ENCODE measurements at places on chromosomes 2 and 18.
A peak's percentile ranks its signal among the peaks of the same experiment; 100 is the strongest.

DNA sequence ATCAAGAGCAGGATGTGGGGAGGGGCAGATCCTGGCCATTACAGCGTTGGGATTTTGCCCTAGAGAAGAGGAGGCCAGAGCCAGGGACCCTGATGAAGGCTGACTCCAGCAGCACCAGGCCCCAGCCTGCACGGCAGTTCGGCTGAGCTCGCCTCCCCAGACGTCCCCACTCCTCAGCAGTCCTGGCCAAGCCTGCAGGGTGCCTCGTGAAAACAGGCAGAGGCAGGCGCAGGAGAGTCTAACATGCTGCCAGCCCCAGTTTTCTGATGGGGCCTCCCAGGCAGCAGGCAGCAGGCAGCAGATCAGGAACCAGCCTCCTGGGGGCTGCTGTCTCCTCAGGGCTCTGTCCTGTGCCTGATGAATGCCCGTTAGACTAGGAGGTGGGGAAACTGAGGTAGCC is 19.7 kb upstream of the GLI2 start:
- peak; percentile 41 for DNase-seq

GRCh38 chr2:115560666-115561065 is 1118.2 kb downstream of the DPP10 start:
- DNase-seq = no peak

DNA sequence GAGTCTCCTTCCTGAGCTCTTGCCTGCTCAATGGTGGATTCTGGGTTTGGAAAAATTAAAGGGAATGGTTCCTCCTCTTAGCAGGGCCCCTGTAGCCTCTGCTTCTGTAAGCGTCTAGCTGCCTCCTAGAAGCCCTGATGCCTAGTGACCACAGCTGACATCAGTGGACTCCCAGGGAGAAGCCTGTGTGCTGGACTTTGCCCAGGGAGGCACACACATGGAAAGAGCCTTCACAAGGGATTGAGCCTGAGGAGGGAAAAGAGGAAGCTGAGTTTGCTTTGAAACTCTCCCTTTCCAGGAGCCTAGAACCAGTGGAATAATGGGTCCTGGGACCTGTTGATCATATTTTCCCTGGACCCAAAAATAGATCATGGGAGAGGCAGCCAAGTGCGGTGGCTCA is 1.4 kb upstream of the CFAP65 start:
- no peak for DNase-seq

- DNase-seq = no peak
Measured at GRCh38 chr2:118134650-118135049, 46.4 kb downstream of the INSIG2 start.

- DNase-seq = no peak
Measured at GRCh38 chr2:98598781-98599428, 9.4 kb downstream of the COA5 start.

DNA sequence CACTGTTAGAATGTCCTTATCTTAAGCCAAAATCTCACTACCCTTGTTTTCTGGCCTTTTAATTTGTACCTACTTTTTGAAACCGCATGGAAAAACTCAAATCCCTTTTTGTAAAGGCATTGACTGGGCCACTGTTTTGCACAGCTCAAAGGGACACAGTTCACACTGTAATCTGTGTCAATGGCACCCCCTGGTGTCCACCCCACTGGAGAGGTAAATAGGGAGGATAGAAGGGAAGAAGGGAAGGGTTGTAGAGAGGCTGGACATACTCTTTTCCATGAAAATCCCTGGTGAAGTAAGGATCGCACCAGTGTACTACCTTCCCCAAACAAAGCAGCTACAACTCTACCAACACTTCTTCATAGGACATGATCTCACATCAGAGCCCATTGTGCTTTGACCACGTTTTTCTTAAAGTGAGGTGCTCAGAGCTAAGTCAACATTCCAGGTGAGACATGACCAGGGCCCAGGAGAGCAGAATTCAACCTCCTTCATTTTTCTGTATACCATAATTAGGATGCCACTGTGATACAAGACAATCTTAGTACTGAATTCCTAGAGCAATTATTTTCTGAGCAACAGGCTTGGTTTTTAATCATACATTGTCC is 92.4 kb upstream of the RMDN2 start:
- peak; percentile 94 for DNase-seq

GRCh38 chr18:54647176-54647575 is 56.1 kb downstream of the DYNAP start:
- peak; percentile 26 for DNase-seq

GRCh38 chr2:54419855-54420523 is 36.1 kb upstream of the SPTBN1 start:
- no peak for DNase-seq

GRCh38 chr18:54303408-54303807 is 34.1 kb downstream of the POLI start:
- DNase-seq = no peak

- DNase-seq = no peak
Measured at GRCh38 chr2:42815726-42816125, 23.3 kb upstream of the HAAO start.

GRCh38 chr2:104118889-104119288 is 735.0 kb upstream of the POU3F3 start:
- DNase-seq = peak; percentile 2

DNA sequence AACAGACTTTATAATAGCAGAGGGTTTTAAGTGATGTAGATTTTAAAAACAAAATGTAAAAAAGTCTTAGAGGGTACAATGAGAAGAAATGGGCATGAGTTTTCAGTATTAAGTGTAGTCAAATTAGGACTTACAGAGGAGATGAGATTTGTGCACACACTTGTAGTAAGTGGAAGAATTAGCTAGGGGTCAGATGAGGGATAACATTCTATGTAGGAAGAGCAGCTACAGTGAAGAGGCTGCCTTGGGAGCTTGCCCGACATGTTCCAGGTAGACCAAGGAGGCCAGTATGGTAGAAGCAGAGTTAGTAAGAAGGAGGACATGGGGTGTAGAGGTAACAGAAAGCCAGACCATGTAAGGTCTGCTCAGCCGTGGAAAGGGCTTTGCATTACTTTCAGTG is 189.2 kb upstream of the DSEL start:
- DNase-seq = peak; percentile 21

- no peak for DNase-seq
Measured at GRCh38 chr2:237180187-237180586, 94.5 kb downstream of the COPS8 start.

DNA sequence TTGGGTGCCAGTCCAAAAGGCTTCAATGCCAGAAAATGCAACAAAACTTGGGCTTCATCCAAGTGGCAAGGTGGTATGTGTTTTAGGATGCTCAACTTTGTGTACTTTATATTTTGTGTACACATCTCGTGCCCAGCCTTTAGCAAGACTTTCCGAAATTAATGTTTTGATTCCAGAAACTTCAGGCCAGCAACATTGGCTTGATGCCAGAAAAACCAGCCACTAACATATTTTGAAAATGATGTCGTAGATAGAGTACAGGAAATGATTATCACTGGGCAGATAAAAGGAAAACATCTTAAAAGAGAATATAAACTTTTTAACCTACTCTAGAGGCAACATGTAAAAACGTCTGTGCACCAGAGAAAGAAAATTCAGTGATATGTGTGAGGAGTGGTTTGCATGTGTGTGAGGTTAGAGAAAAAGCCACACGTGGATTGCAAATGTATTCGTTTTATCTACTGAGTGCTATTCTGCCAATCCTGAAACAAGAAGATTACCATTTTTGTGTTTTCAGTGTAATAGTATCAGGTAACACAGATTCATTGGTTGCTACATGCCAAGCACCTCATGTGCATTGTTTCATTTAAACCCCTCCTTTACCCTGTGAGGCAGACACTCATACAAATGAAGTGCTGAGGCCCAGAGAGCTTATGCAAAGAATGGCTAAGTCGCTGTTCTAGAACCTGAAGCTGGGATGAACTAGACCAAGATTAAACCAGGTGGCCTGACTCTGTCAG is 264.8 kb downstream of the C1D start:
- peak; percentile 64 for DNase-seq

DNA sequence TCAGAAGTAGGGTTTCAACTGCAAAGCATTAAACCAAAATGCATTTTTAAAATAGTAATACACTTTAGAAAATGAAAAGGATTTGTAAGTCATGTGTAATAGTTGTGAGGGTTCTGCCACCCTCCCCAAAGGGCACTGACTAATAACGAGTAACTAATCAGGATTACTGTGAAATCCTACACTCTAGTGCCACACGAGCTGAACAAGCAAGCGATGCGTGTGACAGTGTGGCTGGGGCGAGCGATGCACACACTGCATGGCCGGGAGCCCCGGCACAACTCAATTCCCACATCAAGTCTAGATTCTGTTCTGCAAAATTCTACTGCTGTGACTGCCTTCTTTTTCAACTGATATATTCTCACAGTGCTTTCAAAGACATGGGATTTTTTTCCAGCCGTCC is 156.4 kb downstream of the SEPTIN10 start:
- DNase-seq = no peak

- DNase-seq = no peak
Measured at GRCh38 chr2:158179660-158180059, 78.0 kb downstream of the UPP2 start.

DNA sequence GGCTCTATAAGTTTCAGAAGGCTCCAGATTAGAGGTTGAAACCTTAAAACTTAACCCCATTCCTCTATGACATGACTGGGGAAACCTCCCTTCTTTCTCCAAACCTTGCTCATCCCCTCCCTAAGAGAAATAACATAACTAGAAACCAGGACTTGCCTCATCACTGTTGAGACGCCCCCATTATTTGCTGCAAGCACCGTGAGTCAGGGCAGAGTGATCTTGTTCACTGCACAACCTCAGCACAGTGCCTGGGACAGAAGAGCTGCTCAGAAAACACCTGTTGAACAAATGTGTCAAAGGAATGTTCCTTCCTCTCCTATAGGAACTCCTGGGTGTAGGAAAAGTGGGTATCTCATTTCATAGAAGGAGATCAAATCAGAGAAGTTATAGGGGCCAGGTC is 132.7 kb upstream of the CTAGE1 start:
- DNase-seq = no peak

DNA sequence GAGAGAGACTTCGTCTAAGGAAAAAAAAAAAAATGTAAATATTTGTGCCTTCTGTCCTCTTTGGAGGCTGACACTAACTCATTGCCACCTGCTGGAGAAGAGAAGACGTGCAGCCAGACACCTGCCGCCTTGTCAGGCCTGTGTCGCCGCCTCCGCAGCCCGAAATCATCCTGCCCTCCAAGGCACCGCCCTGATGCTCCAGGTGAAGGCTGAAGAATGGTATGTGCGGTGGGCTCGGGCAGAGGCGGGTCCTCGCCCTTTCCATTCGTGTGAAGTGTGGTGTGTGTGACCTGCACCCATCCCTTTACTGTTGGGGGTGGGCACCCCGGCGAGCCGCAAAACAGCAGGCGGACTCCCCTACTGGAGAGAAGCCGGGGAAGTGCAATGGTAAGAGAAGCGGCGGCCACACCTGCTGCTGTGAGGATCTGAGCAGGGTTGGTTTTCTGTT is 60.4 kb downstream of the FAM161A start:
- DNase-seq = peak; percentile 79

DNA sequence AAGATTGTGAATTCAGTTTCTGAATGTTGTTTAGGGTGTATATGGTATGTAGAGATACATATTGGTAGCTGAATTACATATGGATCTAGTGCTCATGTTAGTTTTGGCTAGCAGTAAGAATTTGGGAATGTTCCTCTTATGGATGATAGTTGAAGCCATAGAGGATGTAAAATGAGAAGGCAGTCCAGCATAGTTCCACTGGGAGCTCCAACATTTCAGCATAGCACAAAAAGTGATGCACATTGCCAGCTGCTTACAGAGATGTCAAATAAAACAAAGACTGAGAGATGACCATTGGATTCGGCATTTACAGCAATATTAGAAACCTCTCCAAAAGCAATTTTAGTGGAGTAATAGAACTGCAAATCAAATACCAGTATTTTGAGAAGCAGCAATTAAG is 77.4 kb downstream of the EML4 start:
- peak; percentile 34 for DNase-seq

DNA sequence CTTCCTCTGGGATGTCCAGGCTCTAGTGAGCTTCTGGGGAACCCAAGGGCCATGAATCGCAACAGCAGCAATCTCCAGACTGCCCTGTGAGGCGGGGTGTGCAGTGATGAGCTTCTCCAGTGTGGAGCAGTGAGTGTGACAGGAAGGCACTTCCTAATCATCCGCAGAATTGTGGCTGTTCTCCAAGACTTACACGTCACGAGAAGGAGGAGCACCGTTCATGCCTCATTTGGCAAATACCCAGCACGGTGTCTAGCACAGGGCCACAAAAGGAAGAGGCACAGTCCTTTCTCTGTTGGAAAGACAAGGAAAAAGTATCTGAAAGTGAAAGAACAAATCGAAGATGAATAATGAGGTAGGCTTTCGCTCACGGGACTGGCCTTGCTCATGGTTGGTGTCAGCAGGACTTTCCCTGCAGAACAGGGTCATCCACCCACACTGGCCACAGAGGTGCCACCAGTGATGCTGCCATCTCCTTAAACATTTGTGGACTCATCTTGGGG is 125.1 kb upstream of the HAAO start:
- peak; percentile 89 for DNase-seq

Data from eye (tissue), 1 donor.